ENCODE measurements at places on chromosomes 2 and 18. TPM values are rescaled to one million over a fixed set of nuclear protein-coding genes. Genes with fewer than 3 reads are reported as not detected.

DNA sequence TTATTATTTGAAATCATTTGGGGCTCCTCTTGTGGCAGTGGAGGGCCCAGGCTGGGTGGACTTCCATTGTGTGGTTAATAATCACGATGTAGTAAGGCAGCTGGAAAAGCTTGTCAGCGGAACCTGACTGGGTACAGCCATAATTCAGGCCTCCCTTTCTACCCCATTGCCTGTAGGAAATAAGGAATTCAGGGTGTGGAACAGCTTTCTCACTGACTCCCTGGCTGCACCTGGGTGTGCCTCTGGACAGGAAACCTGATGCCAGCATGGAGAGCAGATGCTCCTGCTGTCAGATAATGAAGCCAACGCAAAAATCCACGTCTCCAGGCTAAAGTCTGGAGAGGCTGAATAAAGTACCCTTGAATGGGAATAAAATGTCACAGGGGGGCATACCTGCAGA, 44.2 kb downstream of the LYPD6B start:
- no peak overlapping the region for H3K4me3 ChIP-seq
- H3K27me3 ChIP-seq = no peaks in the 10 kb centered on the region
- no peak for DNase-seq
- no peaks in the 10 kb centered on the region for H3K36me3 ChIP-seq
- no peak overlapping the region for H3K27ac ChIP-seq

DNA sequence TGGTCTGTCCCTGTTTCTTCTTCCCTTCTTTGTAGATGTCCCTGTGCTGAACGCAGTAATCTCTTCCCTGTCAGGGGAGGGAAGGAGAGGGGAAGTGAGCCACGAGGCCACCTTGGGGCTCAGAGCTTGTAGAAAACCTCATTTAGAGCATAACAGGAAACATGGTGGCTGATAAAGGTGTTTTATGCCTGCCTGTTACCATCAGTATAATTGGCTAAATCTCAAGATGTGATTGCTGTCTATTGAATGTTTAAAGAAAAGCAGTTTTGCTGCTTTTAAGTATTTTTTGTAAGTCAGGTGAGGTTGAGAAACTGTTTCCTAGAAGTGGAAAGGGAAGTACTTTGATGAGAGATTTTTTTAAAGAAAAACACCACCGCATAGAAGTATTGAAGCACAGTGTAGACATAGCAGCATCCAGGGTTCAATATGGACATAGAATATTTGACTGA, 59.7 kb upstream of the PDK1 start:
- H3K27me3 ChIP-seq = no peaks in the 10 kb centered on the region
- no peaks in the 10 kb centered on the region for H3K4me1 ChIP-seq
- no peak overlapping the region for H3K27ac ChIP-seq
- DNase-seq = no peak

DNA sequence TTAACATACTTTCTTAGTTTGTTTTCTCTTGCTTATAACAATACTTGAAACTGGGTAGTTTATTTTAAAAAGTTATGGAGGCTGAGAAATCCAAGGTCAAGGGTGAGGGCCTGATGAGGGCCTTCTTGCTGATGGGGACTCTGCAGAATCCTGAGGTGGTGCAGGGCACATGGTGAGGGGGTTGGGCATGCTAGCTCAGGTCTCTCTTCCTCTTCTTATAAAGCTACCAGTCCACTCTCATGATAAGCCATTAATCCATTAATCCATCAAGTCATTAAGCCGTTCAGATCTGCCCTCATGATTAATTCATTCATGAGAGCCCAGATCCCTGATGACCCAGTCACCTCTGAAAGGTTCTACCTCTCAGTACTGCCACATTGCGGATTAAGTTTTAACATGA, 21.4 kb downstream of the ALMS1 start:
- no peaks in the 10 kb centered on the region for H3K4me1 ChIP-seq
- no peak overlapping the region for H3K4me3 ChIP-seq
- H3K27me3 ChIP-seq = no peaks in the 10 kb centered on the region
- no peaks in the 10 kb centered on the region for H3K36me3 ChIP-seq

GRCh38 chr2:30705711-30706533, 101.3 kb downstream of the CAPN13 start:
- no peak overlapping the region for H3K4me3 ChIP-seq
- no peaks in the 10 kb centered on the region for H3K27me3 ChIP-seq
- no peaks in the 10 kb centered on the region for H3K36me3 ChIP-seq
- no peak for DNase-seq
- H3K4me1 ChIP-seq = peaks cover 7% of the 10 kb centered on the region

DNA sequence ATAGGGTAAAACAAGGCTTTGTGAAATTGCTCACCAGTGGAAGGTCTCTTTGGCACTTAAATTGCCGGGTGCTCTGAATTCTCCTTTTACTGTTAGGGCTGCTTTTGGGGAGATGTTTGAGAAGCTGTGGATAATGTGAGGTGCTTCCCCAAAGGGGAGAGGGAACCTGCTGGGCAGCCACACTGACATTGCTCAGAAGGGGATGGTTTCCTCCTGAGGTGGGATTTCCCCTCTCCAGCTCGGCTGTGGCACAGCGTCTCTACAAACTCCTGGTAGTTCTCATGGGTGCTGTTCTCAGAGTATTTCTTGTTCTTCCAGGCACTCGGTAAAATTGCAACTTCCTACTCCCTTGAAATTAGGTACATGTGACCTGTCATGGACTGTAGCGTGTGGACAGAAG, 124.2 kb downstream of the LPIN1 start:
- no peak for DNase-seq
- H3K4me1 ChIP-seq = peaks cover 22% of the 10 kb centered on the region
- H3K36me3 ChIP-seq = no peaks in the 10 kb centered on the region
- no peaks in the 10 kb centered on the region for H3K27me3 ChIP-seq

DNA sequence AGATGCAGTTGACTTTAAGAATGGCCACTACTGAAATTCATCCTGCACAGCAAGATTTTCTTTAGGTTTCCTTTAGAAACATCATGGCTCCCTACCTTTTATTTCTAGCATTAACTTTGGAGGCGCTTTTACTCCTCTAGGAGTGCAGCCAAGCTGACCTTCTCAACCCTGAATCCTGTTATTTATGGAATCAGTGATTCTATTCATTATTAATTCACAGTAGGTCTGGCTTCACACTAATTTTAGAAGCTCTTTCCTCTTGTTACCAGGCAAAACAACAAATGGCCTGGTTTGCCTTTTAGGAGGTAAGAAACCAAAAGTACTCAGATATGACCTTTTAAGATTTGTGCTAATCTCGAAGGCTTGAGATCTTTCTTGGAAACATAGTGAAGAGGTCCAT, 93.0 kb upstream of the PELI1 start:
- H3K4me3 ChIP-seq = no peak overlapping the region
- no peaks in the 10 kb centered on the region for H3K36me3 ChIP-seq
- DNase-seq = no peak

Gene RTP5
- not detected for total RNA-seq

Gene GALNT3
- 76.0 TPM for total RNA-seq

Data from esophagus squamous epithelium (tissue), 5 donors.